Activated CD4-positive, alpha-beta T cell treated with anti-CD3 and anti-CD28 coated beads, Interleukin-2, amount 10 ng/mL, durations not matched to agents 24 days and 14 days (primary cell): ENCODE measurements at places on chromosomes 4 and X.
A peak's percentile ranks its signal among the peaks of the same experiment; 100 is the strongest.

GRCh38 chrX:5957506-5957905, 271.2 kb downstream of the NLGN4X start:
- no peak for DNase-seq

GRCh38 chrX:9805956-9806355, 19.7 kb downstream of the SHROOM2 start:
- no peak for DNase-seq

GRCh38 chr4:136412708-136413107, 1119.6 kb downstream of the PCDH18 start:
- no peak for DNase-seq

DNA sequence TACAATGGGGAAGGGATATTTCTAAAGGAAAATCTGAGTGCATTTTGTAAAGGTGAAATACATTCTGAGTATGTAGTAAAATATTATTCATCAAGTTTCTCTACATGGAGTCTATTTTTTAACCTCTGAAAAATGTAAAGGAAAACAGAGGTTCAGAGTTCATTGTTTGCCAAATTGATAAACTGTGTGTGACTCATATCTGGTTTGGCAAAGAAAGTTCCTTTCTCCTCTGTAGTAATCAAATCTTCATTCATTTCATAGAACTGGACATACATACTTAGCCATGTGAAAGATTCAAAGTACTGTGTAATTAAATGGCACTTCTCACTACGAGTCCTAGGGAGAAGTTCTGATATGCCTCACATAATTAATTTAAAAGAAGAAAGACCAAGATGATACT, 61.6 kb downstream of the HPGD start:
- DNase-seq: no peak

DNA sequence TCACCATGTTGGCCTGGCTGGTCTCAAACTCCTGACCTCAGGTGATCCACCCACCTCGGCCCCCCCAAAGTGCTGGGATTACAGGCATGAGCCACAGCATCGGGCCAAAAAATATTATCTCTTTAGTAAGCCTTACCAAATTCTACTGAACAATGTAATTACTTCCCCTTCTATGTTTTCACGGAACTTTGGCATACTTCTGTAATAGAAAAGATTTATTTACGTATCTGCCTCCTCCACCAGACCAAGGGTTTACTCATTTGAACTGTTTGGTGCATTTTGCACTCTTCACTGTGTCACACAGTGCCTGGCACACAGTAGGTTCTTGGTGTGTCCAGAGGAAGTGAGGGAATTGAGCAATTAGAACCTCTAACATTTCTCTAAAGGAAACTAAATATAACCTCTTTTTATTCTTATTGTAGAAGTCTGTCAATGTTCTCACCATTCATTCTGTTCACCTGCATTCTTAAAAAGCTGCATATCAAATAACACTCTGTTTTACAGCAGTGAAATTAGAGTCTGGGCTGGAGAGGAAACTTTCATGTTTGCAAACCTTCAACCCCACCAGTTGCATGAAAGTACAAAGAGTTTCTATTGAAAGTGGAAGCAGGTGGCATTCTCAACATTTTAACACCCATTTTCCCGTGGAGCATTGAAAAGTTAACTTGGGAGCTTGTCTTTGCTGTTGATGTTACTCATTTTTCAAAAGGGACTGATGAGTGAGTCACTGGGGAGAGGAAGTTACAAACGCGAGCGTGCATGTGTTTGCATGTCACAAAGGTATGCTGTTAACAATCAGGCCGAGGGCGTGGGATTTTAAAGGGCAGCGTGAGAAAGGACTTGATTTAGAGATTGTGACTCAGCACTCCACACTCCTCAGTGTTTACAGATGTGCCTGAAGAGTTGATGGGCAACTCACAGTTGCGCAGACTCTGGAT, 314.1 kb downstream of the STK32B start:
- no peak for DNase-seq

- DNase-seq: no peak
These were observed 72.4 kb upstream of the IL2 start for GRCh38 chr4:122528879-122529278.

DNA sequence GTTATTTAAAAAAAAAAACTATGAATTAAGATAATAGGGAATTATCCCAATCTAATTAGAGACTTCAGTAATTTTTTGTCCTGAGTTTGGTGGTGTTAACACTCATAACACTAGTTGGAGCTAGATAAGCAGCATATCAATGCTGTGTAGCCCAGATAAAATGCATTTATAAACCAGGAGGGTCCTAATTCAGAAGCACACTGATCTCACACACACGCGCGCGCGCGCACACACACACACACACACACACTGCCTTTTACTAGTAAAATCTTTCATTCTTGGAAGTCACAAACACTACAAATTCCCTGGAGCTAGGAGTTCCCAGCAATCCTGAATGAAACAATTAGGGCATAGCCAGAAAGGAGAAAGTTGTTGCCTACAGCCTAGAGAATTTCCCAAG, 3.2 kb downstream of the UNC5C start:
- no peak for DNase-seq

DNA sequence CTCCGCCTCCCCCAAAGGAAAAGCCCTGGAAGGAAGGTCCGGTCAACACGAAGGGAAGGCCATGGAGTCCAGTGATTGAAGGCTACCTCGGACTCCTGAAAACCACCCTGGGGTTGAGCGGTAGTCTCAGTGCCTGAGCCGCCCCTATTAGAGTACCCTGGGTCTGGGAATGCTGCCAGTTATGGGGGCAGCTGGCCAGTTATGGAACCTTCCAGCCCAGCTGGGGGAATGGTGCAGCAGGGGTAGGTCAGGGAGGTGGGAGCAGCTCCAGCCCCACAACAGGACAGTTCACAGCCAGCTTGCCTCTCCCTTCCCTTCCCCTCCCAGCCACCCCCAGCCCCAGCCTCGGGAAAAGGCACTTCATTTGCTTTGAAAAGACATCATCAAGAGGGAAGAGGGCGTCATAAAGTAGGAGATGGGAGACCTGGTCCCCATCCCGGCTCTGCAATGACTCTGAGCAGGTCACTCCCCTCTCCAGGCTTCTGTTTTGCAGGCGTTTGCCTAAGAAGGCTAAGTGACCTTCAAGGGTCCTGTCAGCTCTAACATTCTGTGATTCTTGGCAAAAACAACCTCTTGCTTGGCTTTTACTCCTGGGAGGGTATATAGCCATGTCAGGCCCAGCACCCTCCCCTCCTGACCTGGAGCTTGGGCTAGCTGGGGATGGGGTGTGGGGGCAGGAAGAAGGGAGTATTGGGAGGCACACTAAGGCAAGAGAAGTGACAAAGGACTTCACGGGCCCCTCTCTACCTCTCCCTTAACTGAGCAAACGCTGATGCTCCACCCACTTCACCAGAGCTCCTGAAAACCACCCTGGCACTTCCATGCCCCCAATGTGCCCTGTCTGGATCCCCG, 8.0 kb downstream of the APLN start:
- no peak for DNase-seq

DNA sequence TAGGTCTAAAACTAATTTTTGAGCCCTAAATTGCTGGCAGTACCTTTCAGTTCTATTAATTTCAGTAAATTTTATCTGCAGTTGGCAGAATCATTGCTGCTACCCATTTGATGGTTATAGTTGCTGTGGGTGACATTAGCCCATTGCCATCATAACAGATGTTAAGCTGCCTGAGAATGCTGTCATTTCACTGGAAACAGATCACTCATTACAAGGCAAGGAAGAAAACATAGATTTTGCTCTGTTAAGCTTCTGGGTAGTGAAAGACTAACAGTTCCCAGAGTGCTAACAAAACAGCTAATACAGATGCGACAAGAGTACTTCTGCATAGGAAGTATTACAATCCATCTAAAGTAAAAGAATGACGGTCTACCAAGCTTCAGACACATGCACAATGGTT, 213.2 kb downstream of the SPANXN3 start:
- no peak for DNase-seq

DNA sequence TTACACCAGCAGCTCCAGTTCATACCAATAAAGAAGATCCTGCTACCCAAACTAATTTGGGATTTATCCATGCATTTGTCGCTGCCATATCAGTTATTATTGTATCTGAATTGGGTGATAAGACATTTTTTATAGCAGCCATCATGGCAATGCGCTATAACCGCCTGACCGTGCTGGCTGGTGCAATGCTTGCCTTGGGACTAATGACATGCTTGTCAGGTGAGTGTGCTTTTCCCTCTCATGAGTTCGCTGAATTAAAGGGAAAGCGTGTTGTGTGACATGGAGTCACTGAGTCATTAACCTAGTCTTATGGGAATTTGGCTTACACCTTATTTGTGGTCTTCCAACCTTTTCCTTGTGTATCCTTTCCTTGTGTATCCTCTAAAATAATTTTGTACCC, 15.9 kb downstream of the TMEM165 start:
- DNase-seq: no peak

GRCh38 chr4:164949448-164950143, 27.9 kb downstream of the TRIM61 start:
- no peak for DNase-seq

- DNase-seq: no peak
These were observed 5.3 kb upstream of the FHIP1A start for GRCh38 chr4:151403656-151404055.

DNA sequence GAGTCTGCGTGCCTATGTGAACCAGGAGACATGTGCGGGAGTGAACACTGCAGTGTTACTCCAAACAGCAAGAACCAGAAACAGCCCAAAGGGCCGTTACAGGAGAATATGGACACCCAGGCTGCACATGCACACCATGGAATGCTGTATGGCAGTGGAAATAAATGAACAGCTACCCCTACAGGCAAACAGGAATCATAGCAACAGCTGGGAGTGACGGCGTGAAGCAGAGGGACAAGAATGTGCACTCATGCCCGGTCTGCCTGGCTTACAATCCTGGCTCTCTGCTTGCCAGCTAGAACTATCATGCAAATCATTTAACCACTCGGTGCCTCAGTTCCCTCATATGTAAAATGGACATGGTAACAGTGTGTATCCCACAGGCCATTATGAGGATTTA, 16.6 kb downstream of the GPKOW start:
- DNase-seq: peak; percentile 66

DNA sequence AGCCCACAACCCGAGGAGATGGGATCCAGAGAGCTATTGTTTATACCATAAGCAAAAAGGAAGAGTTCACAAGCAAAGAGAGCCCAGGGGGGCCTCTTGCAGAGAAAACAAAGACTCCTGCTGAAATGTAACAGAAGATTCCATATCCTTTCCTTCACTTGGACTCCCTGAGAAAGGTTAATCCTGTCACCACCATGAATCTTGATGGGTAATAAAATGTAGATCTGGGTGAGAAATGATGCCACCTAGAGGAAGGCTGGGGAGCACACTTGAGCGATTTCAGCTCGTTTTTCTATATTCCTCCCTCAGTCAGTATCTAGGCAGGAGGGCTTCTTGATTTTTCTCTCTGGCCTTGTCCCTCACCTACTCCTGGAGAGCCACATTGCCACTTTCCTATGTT, 10.2 kb upstream of the KCNE5 start:
- DNase-seq: peak; percentile 53

DNA sequence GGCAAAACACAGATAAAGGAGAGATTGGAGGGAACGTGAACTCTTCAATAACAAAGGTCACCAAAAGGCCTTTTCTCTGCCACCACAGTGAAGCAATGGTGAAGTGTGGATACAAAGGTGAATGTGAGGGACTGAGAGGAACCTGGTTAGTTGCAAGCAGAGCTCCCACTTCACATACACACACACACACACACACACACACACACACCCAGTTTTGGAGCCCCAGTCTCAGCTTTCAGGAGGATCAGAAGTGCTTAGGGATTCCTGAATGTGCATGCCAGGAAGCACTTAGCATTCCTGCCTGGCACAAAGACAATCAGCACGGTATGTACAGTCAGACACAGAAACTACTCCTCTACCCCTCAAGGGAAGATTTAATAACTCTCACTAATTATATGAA, 71.5 kb downstream of the ARHGEF9 start:
- no peak for DNase-seq

- no peak for DNase-seq
These were observed 99.5 kb upstream of the ITM2A start for GRCh38 chrX:79466636-79467035.

GRCh38 chr4:139024686-139025085, 9.1 kb downstream of the NOCT start:
- no peak for DNase-seq

DNA sequence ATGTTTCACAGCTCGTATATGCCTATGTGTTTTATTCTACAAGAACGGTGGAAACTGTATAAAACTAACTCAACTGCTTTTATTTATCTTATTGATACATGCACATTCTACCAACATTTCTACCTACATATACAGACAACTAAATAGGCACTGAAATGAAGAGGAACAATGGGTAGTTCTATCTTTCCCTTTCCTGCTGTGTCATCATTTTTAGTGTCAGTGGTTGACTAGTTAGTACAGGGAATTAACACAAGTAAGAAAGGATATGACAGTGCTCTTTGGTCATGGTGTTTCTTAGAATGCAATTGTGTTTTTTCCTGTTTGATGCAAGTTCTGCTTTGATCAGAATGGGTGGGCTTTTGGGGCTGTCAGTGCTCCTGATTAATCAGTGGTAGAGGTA, 293.8 kb upstream of the CTSO start:
- DNase-seq: no peak

DNA sequence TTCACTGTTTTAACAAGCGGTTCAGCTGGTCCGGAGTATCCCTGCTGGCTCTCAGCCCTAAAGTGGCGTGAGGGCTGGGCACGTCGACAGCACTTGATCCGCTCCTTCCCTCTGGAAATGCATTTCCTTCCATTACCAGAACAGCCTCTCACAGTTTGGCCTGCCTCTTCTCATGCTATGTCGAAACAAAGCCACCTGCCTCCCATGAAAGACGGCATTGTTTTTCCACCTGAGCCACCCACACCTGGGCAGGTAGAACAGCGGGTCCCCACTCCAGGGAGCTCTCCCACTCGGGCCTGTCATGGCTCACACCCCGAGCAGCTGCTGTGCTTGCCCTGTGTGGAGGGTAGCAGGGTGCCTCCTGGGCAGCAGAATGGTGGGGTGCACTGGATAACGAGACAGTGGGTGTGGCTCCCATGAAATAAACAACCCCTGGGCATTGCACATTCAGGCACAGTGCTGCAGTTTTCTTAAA, 86.2 kb downstream of the FHDC1 start:
- no peak for DNase-seq

GRCh38 chr4:61596606-61597340, 396.6 kb downstream of the ADGRL3 start:
- DNase-seq: no peak

DNA sequence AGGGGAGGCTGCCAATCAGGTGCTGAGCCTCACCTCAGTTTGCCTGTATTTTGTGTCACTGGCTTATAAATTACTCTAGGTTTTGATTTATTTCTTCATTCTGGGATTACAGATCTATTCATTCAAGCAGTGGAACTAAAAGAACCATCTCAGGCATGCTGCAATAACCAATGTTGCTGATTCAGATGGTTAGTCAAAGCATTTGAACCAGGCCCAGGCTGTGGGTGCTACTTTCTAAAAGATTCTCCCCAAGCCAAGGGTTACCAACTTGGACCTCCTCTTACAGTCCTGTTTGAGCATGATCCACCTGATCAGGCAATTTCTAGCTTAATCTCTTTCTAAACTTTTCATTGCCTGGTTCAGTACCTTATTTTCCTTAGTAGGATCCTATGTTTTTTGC, 67.2 kb downstream of the TMEM131L start:
- no peak for DNase-seq

GRCh38 chr4:70315928-70316327, 18.9 kb upstream of the CABS1 start:
- no peak for DNase-seq

- peak; percentile 77 for DNase-seq
These were observed 50.2 kb downstream of the DDX3X start for GRCh38 chrX:41384051-41384705.
